ENCODE measurements at places on chromosomes 5 and 9.

GRCh38 chr5:32522429-32523143 is 62.8 kb upstream of the SUB1 start:
- DNase-seq = no peak

- DNase-seq = no peak
Observed at GRCh38 chr5:69494452-69494851, 1.9 kb downstream of the OCLN start.

- no peak for DNase-seq
Observed at GRCh38 chr5:143524338-143524945, 121.0 kb upstream of the NR3C1 start.

DNA sequence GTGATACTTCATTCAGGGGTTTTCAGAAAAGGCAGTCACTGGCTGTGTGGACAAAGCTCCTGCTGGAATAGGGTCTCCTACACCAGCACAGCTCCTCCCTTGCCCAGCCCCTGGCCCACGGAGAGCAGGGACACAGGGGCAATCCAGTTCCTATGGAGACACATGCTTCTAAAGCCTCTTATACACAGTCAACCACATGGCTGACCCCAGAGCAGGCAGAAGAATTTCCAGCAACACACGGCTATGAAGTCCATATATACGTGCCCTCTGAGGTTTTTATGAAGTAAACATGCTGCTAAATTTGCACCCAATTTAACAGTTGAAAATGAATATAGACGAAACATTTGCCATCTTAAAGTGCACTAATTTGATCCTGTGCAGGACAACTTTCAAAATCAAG is 19.4 kb downstream of the PSMB7 start:
- no peak for DNase-seq

DNA sequence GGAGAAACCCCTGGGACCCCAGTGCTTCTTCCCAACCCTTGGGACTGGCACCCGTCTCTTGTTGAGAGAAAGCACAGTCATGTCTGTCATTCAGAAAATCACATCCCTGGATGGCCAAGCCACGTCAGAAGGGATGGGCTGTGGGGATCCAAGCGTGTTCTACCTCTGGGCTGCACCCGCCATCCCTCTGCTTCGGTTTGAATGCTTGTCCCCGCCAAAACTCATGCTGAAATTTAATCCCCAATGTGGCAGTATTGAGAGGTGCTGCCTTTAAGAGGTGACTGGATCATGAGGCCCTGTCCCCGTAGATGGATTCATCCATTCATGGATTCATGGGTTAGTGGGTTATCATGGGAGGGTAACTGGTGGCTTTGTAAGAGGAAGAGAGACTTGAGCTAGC is 27.0 kb downstream of the CEL start:
- no peak for DNase-seq

DNA sequence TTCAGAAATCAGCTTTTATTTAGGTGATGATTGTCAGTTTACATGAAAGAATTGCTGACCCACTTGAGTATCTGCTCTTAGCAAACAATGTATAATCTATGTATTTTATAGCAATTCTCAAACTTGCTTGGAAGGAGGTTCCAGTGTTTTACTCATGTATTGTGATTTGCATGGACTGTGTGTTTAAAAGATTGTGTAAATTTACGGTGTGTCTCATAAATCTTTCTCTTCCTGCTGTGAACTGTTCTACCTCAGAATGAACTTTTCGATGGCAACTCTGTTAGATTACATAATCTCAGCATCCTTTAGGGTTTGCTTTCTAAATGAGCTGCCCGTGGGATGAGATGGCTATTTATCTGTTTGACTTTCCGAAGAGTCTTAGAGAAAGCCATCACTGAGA is 122.5 kb downstream of the MEF2C start:
- DNase-seq = no peak

DNA sequence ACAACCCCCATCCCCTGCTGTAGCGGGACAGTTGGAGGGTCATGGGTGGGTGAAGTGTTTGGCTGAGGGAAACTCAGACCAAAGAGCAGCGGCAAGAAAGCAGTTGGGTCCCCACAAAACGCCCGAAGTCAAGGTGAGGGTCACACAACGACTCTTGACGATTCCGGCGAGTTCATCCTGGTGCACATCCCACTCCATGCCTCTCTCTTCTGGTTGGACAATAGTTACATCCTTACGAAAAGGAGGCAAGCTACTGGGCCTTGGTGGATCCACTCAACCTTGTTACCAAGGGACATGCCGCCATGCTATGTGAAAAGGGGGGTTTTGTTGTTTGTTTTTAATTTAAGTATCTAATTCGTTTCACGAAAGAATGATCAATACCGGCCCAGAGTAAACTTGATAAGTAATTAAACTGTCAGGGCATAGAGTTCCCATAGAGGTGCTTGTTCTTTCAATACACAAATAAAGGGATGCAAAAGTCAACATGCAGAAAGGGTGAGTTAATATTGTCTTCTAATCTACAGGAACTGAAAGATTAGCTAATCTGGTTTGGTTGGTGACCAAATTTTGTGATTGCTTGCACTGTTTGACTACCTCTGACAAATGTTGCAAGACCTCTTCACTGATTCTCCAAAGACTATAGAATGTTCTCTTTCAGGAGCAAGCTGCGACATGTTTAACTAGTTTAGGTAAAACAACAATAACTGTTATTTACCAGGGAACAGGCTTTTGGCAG is 732 bp upstream of the SMIM15 start:
- no peak for DNase-seq

GRCh38 chr5:149141224-149141956 is at the start of gene ABLIM3:
Gene ABLIM3 (plus strand): TSS chr5:149141493. CDS start chr5:149142096, 603 bp downstream.
- peak; percentile 68 for DNase-seq

GRCh38 chr5:118029807-118030206 is 958.5 kb downstream of the DTWD2 start:
- DNase-seq = no peak

- no peak for DNase-seq
Observed at GRCh38 chr9:89594811-89595550, 9.8 kb upstream of the GADD45G start.

GRCh38 chr5:66291771-66292170 is 147.7 kb downstream of the SREK1 start:
- no peak for DNase-seq
